ENCODE measurements at places on chromosomes 12 and 14.

GRCh38 chr14:65255029-65255545, 152.8 kb upstream of the MAX start:
- DNase-seq, result no peak

DNA sequence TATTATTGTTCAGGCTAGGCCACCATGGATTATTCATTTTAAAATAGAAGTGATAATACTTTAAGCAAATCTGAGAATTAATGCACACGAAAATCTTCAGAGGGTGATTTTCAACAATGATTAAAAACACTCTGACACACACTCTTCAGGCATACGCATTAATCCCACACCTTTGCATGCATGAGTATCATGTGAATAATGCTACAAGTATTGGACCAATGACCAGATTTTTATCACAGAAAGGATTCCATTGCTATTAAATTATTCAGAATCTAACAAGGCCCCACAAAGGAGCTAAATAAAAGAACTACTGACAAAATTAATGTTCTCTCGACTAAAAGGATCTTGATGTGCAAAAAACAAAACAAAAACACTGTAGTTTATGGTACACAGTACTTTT, 11.1 kb downstream of the EPS8 start:
- no peak for DNase-seq

DNA sequence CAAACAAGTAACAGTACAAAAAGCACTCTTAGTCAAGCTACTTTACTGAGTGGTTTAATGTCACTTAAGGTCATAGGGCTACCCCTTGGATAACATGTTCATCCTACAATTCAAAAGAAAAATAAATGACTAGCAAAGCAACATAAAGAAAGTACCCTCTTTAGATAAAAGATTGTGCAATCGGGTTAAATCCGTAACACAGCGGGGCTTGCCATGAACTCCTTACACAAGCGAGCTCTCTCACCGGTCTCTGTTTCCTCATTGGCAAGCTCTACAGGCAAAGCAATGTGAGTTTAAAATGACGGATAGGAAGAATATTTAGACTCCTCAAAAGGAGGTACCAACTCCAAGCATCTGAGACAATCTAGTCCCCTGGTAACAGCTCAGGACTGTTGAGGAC, 140.6 kb downstream of the EGLN3 start:
- DNase-seq, result no peak

DNA sequence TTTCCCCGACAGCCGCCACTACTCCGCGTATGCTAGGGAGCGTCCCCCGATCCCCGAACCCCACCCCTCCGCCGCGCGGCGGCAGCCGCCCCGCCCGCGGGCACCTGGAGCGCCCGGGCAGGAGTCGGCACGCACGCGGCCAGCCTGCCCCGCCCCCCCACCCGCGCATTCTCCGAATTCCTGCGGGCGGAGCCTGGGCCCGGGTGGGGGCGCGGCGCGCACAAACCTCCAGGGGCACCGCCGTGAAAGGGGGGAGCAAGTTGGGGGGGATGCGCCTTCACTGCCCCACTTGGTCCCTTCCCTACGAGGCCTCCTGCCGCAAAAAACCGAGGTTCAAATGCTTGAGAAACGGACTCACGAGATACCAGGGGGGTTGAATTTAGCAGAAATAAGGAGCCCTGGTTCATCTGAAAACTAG, 1.7 kb downstream of the AJUBA start:
- peak; percentile 9 for DNase-seq

DNA sequence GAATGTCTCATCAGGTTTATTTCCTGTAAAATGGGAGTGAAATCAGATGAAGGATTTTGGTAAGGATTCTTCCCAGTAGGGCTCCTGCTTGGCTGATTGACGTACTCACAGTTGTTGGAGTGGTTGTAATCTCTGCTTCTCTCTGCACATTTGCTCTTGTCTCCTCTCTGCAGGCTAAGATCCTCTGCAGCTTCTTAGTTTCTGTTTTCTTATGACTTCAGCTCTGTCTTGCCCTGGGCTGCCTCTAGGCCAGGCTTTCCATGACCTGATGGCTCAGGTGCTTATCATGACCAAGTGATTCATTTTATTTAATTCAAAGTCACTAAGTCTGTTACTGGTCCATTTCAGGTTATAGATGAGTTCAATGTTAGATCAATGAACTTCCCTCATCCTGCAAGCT, 394.5 kb upstream of the DDHD1 start:
- no peak for DNase-seq

GRCh38 chr12:94247246-94247645, 98.9 kb downstream of the PLXNC1 start:
- no peak for DNase-seq

DNA sequence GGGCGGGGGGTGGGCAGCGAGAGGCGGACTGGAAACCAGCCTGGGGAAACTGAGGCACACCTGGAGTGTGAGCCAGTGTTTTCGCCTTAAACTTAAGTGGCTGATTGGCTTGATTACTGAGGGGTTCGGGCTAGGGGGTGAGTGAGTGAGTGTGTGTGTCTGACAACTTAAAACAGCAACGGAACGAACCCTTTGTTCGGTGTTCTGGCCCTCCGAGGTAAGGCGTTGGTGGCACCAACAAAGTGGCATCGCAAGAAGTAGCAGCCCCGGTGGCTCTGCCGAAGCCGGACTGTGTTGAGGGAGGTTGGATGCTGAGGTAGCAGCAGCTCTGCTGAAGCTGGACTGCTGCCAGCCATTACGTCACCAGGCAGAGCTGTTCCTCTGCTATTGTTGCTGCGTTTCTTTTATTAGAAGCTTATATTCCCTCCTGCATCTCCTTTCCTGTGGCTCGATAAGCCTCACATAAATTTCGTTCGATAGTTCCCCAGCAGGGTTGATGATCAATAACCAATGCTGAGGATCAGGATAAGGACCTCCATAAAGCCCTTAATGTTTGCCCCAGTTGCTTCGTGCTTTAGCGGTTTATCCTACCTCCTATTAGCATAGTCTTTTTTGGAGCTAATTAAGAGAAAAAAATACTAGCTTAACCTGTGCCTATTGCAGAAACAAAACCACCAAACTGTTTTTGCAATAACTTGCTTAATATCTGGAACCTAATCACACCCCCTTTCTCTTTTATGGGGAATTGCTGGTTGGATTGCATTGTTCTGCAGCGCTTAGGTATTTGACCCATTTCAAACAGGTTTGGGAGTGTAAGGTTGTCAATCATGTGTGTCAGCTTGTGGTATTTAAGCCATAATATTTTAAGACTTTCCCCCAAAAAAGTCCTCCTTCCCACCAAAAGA, 1.3 kb downstream of the GPR137C start:
- peak; percentile 86 for DNase-seq

Measured in naive thymus-derived CD4-positive, alpha-beta T cell (primary cell).